ENCODE measurements at places on chromosomes 2 and 18.

DNA sequence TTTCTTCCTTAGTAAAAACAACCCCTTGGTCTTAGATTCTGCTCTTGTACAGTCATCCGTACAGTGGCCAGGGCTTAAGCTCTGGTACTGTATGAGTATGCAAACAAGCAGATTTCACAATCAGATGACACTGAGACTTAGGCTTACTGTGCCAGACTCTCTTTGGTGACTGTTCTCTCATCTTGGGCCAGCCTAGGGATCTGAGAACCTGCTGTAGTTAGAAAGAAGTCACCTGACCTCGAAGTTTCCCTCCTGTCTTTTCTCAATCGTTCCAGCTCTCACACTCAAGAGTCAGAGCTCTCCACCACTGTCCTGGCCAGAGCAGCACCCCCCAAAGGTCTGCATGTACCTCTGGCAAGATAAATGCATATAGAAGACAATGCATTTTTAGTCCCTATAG lies 63.2 kb downstream of the ZEB2 start:
- DNase-seq = no peak

DNA sequence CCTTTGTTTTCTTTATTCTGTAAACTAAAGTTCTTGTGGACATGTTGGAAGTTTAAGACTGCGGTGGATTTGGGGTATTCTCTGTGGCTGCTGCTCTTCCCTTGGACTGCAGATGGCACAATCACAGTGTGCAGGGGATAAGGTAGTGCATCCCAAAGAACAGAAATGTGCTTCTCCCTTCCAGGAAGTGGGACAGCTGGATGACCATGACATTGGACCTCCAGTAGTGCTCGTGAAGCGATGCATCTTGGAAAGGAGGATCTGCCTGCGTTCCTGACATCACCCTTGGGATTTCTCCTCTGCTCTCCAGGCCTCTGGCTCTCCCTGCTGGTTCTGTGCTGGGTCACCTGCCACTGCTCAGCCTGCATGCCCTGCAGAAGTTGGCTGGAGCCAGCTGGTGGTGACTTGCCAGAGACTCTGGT lies 109.9 kb downstream of the SLC4A3 start:
- no peak for DNase-seq

- DNase-seq = no peak
These were observed 11.3 kb upstream of the SUMO1 start for GRCh38 chr2:202249521-202250253.

DNA sequence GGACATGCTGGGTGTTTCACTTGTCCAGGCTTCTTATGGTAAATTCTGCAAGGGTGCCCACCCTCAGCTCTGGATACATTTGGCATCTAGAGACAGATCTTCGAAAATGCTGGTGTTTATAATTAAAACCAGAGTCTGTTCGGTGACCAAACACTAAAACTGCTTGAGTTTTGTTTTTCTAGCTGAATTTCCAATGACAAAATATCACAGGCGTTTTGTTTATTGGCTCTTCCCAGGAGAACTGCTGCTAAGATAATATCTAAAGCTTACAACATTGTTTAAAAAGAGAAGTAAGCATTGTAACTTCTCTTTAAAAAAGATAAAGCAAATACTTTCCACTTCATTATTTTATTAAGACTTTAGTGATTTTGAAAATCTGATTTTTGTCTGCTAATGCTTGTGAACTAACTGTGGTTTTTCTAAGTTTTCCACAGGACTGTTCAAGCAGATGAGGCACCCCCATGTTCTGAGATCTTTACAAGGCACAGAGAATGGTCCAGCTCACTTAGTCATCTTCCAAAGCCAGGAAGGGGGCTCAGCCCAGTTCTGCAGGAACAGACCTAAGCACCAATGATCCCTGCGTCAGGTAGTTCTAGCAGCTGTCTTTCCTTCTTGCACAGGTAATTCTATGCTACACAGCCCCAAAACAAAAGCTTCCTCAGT lies 94.8 kb upstream of the LTBP1 start:
- no peak for DNase-seq

- no peak for DNase-seq
These were observed 7.1 kb upstream of the AGXT start for GRCh38 chr2:240861547-240861946.

GRCh38 chr18:4016391-4017049 lies 438.6 kb downstream of the DLGAP1 start:
- no peak for DNase-seq
